ENCODE measurements at places on chromosomes 2 and 18. TPM values are rescaled to one million over a fixed set of nuclear protein-coding genes. Genes with fewer than 3 reads are reported as not detected.

The SPC25 gene
- 37.1 TPM for total RNA-seq

The MC4R gene
- not detected for total RNA-seq

The MBD5 gene
- total RNA-seq: 17.4 TPM

The CDKL4 gene
- 0.22 TPM for total RNA-seq

The PUS10 gene
- total RNA-seq: 9.5 TPM

- no peak for DNase-seq
Measured at GRCh38 chr2:178484245-178485041, 4.2 kb downstream of the PLEKHA3 start.

DNA sequence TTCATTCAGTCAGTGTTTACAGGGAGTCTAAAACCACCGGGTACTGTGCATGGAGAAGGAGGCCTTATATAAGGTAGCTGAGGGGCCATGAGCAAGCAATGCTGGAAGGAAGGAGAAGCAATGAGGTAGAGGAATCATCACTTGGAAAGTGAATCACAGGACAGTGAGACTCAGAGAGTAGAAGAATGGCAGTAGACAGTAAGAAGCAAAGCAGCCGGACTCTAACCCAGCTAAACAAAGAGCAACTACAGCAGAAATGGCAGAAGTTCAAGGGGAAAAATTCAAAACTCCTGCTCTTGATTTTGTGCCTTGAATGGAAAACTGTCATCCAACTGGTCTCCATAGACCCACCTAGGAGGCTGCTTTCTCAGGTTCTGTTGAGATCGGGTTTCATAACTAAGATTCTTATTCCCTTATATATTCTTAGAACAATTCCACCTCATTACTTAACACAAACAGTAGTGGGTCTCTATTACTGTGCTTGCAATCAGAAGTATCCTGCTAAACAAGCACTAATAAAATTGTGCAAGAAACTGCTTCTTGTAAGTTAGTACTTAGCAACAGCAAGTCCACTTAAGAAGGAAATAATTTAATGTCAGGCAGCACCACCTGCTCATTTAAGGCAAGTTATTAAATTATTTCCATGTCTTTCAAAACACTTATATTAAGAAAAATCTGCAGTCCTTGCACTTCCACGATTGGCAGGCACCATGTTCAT is 68.0 kb downstream of the RBMS1 start:
- DNase-seq: no peak

DNA sequence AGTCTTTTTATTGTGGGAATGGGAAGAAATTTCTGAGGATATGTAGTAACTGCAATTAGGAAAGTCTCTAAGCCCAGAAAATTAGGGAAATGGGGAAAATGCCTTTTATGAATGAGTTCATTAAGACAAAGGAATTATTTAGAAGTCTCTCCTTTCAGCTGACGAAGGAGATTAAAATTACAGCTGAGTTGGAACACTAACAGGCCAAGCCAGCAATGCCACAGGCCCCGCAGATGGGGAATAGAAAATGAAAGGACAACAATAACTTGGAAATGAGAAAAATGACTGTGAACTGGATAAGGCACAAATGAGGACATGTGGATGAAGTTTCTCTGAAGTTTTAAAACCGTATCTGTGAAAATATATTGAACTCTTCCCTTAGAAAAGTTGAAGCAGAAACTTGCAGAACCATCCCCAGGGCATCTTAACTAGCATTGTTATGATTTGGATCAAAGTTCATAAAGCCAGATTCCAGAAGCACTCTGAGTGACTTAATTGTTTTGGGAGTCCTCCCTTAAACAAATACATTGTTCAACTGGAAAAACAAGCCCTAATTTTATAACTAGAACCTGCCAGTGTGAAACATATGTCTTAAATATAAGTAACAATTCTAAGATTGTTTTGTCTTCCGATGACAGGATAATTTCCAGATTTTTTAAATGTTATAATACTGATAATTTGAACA is 51.3 kb downstream of the C2orf76 start:
- DNase-seq: no peak

DNA sequence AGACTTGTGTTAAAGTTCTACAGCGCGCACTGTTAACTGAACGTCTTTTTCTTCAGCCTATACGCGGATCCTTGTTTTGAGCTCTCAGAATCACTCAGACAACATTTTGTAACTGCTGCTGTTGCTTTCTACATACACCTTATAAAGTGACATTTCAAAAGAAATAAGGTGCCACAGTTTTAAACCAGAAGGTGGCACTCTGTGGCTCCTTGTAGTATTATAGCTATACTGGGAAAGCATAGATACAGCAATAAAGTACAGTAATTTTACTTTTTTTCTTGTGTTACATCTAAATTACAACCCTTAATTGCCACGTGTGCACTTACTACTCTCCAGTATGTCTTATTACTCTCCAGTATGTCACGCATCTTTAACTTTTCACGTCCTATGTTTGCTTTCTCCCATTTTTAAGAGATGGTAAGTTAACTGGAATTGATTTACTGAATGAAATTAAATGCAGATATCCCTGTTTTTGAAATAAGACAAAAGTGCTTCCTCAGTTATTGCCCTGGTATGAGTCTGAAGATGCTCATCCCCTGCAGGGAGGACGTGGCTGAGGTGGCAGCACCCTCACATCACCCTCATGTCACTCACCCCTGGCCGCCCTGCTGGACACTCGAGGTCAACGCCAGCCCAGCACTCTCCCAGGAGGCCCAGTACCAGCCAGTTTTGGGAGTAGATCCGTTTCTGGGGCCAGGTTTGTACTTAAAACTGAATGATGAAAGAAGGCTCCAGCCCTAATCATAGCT is 37.8 kb downstream of the GORASP2 start:
- peak; percentile 16 for DNase-seq

- no peak for DNase-seq
Measured at GRCh38 chr2:56049233-56049845, 125.8 kb upstream of the EFEMP1 start.

DNA sequence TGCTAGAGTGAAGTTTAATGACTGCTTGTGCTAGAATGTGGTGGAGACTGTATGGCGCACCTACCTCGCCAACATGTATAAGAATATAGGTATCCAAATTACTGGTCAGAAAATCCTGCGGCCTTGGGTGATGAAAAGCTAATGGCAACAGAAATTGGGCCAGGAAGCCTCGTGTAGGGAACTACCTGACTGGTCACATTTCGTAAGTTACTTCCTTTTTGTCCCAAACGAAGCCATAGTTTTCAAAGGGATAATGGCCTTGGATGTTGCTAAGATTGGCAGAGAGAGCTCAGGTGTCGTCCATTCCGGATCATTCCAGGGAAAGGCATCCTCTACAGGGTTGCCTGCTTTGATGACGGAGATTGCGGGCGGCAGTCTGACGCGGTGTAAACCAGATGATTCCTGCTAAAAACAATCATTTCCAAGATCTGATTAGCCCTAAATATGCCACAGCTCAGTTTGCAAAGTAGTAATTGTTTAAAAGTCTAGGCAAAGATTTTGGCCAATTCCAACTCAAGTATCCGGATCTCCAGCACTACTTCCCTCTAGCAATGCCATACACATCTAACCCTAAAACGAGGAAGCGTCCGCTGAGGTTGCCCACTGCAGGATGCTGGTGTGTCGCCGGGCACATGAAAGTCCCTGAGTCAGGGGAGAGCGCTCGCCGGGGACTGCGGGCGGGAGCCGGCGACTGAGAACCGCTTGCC is 708 bp upstream of the MALT1 start:
- DNase-seq: no peak

- DNase-seq: no peak
Measured at GRCh38 chr2:107530046-107530445, 296.6 kb upstream of the RGPD4 start.

- DNase-seq: no peak
Measured at GRCh38 chr2:95060446-95061118, 35.1 kb downstream of the MAL start.

DNA sequence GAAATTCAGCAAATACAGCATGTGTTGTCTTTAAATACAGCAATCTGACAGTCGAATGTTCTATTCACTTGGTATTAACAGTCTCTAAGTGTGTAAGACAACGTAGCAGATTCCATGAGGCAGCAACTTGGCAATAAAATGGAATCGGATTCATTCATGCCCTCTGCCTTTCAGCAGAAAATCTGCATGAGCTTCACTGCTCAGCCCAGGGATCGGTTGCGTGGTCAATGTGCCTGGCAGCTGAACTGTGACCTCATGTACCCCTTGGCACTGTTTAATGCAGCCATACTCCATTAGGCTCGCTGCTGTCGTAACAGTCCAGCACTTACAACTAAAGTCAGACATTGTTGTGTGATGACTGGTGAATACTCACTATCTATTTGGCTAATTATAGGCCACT is 17.7 kb upstream of the RGPD4 start:
- DNase-seq: no peak

DNA sequence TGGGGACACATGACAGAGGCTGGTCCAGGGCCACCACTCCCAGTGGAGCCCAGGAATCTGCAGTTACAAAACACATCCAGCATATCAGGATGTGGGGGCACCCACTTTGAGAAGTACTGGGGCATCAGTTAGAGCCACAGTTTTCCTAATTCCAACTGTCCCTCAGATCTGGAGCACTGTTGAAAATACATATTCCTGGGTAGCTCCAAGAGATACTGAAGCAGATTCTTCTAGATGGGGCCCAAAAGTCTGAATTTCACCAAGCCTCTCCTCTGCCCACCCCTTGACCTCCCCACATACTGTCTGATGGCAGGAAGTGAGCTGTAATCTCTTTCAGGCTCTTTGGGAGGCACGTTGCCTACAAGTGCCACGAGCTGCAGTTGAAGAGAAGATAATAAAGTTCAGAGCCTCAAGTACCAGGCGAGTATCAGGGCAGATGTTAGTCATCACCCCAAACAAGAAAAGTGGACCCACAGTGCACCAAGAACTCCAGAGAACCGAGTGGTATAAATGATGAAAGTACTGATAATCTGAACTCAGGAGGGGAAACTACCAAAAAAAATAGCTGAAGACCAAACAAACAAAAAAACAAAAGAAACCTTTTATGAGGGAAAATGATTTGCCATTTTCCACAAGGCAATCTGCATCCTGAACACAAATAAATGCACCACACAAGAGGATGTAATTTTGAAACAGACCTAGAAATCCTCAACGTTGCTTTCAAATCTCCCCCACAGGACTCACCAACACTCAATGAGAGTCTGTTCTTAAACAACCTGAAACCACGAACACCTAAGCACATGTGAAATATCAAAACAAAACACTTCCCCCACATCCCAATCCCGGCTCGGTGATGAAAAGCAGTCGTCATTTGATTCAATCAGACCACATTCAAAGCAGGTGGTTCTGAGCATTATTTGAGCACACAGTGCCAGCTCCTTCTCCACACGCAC is 98.7 kb downstream of the TCF4 start:
- peak; percentile 50 for DNase-seq

DNA sequence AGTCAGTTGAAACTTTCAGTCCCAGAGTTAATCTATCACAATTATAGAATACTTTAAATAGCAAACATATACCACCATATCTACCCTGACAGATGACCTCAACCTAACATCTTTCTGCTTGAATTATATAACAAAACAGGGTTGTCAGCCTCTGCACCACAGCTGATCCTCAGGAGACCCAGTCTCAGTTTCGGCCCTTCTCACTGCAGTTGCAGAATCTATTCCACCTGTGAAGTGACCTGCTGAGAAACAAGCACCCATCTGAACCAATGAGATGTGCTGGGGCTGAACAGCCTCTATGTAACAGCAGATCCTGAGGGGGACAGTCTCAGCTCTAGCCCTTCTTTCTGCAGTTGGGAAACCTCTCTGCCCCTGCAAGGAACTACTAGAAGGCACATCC is 567.6 kb downstream of the KCNJ3 start:
- DNase-seq: no peak

GRCh38 chr2:20962939-20963557 is 80.8 kb downstream of the APOB start:
- DNase-seq: peak; percentile 50

- no peak for DNase-seq
Measured at GRCh38 chr2:118810766-118811165, 36.7 kb downstream of the EN1 start.

DNA sequence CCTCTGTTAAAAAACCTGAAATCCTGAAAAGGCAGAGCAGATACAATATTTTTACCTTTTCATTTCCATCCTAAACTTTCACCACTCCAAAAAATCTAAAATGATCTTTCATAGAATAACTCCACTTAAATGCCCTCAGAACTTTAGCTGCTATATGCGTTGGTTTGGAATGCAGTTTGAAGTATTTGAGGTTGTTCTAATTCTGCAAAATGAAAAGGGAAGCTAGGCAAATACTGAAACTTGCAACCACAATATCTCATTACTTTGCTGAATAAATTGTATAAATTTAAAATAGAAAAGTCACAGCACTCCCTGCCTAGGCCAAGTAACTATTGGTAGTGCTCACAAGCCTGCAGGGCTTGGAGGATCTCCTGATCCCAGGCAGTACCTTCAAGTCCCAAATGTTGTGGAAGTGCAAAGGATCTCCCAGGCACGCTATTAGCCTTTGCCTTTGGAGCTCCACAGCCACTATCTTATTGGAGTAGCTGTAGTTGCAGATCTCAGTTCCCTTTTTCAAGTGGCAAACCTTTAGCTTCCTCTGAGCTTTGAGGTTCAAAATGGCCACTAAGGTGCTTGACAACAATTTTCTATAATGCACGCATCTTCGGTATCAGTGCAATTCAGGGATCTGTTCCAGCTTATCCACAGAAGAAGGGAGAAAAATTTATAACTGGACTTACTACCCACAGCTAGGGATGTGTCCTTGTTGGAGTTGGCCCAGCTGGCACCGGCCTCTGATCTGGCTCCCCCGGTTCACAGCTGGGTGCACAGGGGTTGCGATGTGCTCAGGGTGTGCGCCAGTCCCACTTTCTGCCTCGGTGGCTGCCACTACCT is 43.4 kb upstream of the ANKRD62 start:
- no peak for DNase-seq

GRCh38 chr2:119751706-119752105 is 8.0 kb upstream of the PTPN4 start:
- DNase-seq: no peak

DNA sequence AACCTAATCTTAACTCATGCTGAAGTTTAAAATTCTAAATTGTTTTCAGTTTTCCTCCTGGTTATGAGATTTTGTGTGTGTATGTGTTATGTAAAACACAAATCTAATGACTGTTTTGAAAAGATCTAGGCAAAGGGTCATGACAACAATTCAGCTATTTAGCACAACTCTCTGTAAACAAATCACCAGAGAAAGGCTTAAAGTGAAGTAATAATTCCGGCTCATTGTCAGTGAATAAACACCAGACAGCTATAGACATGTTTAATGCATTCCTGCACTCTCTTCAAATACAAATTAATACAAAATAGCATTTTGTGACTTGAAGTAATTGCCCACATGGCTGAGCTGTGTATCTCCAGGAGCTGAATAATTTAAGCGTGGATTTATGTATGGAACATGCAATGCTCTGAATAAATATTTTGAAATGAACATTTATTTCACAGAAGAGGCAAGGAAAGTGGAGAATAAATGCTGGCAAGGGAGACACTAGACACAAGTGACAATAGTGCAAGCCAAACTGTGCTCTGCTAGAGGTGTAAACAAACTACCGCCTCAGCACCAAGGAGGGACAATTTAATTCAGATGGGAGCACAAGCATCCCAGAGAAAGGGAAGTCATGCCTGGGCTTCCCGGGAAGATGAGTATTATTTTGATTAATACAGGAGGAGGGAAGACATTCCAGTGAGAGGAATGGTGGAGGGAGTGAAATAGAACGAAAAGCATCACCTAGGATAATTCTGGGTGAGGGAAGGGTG is 133.6 kb upstream of the XPO1 start:
- no peak for DNase-seq

Measured in activated naive CD8-positive, alpha-beta T cell treated with anti-CD3 and anti-CD28 coated beads for 36 hours (primary cell).